Endodermal cell (in vitro differentiated cells): ENCODE measurements at places on chromosomes 4 and X. TPM values are rescaled to one million over a fixed set of nuclear protein-coding genes. Genes with fewer than 3 reads are reported as not detected.
A peak's percentile ranks its signal among the peaks of the same experiment; 100 is the strongest.

GYPA gene
- total RNA-seq, result not detected in 2 replicates

RIBC1 gene
- total RNA-seq, result 2.3 to 3.0 TPM (median 2.7 TPM) in 3 replicates

CXCL11 gene
- total RNA-seq, result 0.21 TPM in 1 of 3 replicates, not detected in the others

TIMP1 gene
- 74.8 and 82.2 TPM in 2 replicates for total RNA-seq

MUC7 gene
- not detected in 2 replicates for total RNA-seq

PPP4R3C gene
- not detected in 3 replicates for total RNA-seq

SNCA gene
- 11.2 and 11.3 TPM in 2 replicates for total RNA-seq

ATP11C gene
- 114 and 120 TPM in 2 replicates for total RNA-seq

LRIT3 gene
- total RNA-seq, result 1.2 to 3.7 TPM (median 3.1 TPM) in 3 replicates

- DNase-seq, result peak; percentile 89
These were observed 660.3 kb upstream of the PITX2 start for GRCh38 chr4:111283066-111283677.

DNA sequence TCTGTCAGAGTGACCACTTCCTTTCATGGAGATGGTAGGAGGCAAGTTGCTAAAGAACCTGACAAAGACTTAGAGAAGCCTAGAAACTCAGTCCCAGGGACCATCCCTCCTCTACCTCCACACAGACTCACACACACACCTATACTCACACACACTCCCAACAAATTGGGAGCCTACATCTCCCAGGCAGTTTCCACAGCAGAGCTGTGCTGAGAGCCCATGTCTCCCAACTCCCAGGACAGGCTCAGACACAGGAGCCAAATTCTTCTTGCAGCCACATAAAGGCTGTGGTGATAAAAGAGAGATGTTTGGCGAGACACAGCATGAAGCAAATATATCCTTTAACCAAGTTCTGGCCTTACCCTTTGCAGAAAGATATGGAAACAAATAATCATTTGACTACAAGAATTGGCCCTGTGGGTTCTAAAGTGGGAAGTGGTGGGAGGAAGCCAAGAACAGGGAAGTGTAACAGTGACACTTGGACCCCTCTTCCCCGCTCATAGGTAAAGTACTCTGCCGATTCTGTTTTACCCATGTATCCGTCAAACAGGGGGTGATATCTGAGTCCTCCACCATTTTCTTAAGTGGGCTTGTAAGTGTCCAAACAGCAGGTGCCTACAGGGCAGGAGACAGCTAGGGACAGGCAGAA, 11.0 kb upstream of the IDS start:
- DNase-seq, result no peak

GRCh38 chr4:76535603-76536372, 100.8 kb downstream of the SHROOM3 start:
- DNase-seq, result no peak

DNA sequence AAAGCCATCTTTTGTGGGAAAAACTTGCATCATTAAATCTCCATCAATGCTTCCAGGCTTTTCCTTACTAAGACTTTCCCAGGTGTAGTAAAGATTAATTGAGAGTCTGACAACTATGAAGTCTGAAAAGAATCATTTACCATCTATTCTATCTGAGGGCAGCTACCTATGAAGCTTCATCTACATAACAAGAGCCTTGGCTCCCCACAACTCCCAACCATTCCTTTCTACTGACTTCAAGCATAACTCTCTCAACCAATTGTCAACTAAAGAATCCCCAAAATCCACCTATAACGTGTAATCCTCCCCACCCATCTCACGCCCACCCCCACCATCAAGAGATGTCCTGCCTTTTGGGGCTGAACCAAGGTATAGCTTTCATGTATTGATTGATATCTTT, 101.5 kb upstream of the GABRA2 start:
- no peak for DNase-seq

DNA sequence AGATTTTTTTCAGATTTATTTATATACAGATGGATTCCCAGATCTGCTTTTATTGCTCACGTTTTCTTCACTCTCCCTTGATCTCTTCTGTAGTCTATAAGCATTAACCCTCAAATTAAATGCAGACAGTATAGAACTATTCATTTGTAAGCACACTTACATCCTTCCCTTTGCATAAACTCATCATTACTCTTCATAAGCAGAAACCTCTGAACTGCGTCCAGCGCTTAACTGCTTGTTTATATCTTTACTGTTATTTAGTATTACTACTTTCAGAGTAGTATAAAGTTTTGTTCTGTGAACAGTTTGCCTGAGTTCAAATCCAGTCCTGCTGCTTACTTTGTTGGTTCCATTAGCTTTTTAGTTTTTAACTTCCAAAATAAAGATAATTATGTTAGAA, 132.9 kb downstream of the STIM2 start:
- no peak for DNase-seq

DNA sequence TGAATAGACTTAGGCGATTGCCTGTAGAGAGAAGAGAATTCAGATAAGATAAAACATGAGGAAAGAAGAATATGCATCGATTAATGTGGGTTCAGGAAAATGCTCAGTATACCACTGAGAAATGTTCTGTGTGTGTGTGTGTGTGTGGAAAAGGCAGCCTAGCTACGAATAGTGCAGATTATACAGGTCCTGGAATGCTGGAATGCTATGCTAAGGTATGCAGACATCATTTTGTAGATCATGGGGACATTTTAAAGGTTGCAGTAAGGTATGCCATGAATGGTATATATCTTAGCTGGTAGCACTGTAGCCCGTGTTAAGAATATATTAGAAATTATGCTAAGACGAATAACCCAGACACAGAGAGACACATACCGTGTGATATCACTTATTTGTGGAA, 267.9 kb downstream of the TLL1 start:
- DNase-seq, result no peak

DNA sequence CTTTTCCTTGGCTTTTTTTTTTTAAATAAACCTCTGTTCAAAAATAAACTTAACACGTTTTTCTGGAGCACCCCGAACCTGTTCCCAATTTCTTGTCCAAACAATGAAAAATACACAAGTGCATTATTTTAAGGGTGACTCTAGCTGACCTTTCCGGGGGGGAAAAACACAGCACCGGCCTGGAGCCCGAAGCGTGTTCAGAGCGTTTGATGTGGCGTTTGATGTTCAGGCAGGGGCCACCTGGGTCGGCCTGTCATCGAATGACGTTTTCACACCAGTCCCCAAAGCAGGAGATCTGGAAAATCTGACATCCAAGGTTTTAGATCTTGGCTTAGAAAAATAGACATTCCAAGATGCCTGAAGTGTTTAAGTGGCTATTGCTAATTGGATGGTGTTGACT, 282.1 kb downstream of the SHOX start:
- no peak for DNase-seq

- peak; percentile 52 for DNase-seq
These were observed 169.1 kb downstream of the GUCY2F start for GRCh38 chrX:109312757-109313156.

DNA sequence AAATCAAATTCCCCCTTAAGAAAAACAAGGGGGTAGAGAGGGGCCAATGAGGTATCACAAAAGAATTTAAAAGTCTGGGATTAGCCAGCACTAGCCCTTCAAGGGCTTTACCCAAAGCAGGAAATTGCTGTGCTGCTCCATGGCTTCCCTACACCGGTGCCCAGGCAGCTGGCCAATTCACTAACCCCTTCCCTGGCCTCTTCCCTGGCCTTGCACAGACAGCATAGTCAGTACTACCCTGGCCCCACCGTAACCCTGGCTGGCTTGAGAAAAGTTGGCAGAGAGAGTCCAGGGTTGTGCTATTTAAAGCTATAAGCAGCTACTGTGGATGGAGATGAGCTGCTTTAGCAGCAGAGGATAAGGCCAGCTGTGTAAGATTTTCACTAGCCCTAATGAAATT, 43.1 kb downstream of the ADAMTS3 start:
- no peak for DNase-seq

DNA sequence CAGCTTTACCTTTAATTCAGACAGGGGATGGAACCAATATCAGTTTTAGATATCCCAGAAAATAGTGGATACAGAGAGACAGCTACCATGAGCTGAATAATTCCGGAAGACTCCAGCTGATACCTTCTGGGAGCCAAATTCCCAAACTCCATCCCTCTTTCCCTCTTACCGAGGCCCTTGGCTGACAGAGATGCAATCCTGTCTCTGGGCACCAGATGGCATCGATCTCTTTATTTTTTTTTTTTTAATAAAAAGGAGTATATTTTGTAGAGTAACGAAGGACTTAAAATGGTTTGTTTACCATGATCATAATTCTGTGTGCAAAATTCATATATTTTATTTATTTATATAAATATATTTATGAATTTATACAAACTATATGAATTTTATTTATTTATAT, 31.0 kb downstream of the RAB40A start:
- no peak for DNase-seq

DNA sequence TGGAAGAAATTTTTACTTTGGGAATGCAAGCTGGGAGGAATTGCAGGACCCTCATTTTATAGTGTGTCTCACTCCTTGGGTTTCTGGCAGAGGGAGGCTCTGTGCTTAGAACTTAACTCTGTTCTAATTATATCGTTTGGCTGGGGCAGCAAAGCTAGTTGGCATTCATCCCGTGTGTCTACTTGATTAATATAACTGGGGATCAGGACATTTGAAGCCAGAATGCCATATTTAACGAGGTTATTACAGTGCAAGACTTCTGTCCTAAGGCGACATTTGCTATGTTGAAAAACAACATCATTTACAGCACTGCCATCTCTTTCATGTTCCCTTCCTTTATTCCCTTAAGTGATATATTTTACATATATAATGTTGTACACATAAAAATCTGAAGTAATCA, 179.1 kb upstream of the TBC1D9 start:
- DNase-seq, result no peak

GRCh38 chrX:146090732-146091131, 273.1 kb downstream of the SLITRK2 start:
- no peak for DNase-seq

DNA sequence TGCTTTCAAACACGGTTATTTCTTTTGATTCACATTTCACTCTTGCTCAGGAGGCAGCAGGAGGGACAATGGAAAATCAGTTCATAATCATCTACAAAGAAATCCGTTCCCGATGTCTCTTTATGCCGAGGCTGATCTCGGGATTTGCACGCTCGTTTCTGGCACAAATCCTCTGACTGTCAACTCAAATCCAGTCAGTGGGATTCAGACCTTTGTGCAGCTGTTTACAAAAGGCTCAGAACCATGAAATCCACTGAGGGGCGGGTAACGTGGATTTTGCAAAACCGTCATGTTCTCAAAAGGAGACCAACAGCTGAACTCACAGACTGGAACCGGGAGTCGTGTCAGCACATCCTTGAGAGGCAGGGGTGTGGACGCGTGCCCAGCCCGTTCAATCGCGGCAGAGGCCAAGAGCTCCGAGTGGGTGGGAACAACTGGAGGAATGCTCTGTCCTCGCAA, 46.4 kb downstream of the ACOX3 start:
- no peak for DNase-seq

GRCh38 chrX:119467433-119467832, 811 bp upstream of the SLC25A5 start:
- peak; percentile 18 for DNase-seq

- DNase-seq, result no peak
These were observed 95.6 kb upstream of the SLC4A4 start for GRCh38 chr4:71243091-71243833.

- DNase-seq, result no peak
These were observed 25.8 kb upstream of the SEPTIN11 start for GRCh38 chr4:76923619-76924357.

- DNase-seq, result no peak
These were observed 17.4 kb downstream of the JADE3 start for GRCh38 chrX:46929439-46930261.

DNA sequence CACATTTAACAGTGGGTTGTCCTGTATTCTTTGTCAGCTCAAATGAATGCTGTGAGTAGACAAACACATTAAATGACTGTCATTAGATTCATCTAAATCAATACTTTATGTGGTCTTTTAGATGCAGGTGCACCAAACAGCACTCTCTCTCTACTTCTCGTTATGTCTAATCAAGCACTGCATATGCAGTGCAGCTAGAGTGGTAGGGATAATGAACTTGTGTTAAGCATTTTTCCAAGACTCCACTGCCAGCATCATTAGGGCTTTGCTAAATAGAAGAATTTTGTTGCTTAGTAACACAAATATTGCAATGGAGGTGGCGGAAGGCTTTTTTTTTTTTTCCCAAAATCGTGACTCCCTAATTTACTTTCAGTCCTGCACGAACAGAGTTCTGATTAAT, 447.0 kb upstream of the GALNT7 start:
- no peak for DNase-seq

DNA sequence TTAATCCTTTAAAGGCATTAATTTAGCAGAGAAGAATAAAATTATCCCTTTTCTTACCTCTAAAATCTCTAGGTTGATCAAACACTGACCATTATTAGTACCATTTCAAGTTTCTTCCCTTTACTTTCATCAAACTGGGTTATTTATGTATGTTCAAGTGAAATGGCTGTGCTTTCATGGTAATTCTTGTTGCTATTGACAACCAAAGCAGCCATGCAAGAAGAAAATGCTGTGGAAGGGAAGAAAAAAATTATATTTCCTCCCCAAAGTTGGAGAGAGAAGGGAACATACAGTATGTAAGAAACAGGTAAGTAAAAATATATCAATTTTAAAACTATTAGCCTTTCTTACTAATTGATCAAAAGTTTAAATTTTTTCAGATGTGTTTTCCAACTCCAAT, 16.2 kb downstream of the NPNT start:
- no peak for DNase-seq

DNA sequence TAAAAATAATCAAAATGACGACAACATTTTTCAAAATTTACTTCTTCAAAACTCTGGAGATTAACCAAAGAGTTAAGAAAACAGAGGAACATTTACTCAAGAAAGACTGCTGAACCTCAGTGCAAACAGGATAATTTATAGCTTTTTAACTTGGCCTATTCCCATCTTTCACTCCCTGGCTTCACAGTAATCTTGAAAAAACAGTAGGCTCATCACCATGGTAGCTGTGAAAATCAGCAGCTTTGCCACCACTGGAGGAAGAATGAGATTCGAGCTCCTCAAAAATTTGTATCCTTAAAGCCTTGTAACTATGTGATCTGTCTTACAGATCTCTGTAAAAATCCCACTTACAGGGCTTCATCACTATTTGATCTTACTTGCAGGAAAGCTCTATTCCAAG, 447.7 kb upstream of the CTSO start:
- no peak for DNase-seq

DNA sequence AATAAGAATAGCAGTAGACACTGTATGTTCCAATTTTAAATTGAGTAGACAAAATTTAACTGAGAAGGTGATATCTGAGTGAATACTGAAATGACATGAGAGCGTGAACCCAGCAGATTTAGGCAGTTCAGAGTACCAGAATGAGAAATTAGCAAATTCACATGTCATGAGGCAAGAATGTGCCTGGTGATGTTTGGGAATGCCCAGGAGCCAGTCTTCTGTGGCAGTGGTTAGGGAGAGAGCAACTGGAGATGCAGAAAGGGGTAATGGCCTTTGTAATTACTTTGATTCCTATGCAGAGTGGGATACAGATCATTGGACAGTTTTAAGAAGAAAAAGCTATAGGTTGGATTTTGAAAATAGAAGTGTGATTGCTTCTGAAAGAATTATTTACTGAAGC, 621.9 kb downstream of the TECRL start:
- peak; percentile 49 for DNase-seq

DNA sequence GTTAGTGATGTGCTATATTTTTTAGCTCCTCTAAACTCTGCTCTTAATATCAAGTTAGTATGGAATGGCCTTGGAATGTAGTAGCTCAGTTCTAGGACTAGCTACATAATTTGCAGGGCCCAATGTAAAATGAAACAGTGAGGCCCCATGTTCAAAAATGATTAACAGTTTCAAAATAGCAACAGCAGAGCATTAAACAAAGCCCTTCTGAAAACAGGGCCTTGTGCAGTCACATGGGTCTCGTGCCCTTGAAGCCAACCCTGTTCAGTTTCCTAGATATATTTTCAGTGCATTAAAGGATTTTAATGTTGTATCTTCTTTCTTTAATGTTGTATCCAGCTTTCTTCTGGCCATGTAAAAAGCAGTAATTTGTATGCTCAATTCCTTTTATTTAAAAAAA, 82.1 kb downstream of the TASL start:
- no peak for DNase-seq
